ENCODE measurements at places on chromosomes 3 and 15.

DNA sequence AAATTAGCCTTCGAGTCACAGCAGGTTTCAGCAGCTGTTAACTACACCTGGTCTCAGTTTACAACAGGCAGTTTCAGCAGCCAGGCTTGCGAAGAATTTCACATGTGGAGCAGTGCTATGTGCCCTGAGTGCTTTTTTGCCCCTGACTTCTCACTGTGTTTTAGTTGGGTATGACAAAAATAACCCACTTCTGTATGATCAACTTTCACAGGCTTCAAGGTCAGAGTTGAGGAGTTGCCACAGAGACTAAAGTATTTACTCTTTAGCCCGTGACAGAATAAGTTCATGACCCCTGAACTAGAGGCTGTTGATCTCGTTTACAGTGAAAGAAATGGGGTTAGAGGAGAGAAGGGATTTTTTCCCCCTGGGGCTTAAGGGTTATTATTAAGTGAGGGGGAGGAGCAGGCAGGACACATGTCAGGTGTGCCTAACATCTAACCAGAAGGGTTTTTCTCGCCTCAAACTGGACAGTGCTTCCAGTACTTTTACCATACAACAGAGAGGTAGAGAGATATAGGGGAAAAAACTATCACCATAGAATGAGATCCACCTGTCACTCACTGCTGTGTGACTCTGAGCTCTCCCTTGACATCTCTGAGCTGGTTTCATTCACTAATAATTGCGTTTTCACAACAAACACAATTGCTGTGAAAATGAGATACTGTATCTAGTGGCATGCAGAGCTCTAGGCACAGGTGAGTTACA lies 14.0 kb upstream of the TOPBP1 start:
- DNase-seq: no peak

DNA sequence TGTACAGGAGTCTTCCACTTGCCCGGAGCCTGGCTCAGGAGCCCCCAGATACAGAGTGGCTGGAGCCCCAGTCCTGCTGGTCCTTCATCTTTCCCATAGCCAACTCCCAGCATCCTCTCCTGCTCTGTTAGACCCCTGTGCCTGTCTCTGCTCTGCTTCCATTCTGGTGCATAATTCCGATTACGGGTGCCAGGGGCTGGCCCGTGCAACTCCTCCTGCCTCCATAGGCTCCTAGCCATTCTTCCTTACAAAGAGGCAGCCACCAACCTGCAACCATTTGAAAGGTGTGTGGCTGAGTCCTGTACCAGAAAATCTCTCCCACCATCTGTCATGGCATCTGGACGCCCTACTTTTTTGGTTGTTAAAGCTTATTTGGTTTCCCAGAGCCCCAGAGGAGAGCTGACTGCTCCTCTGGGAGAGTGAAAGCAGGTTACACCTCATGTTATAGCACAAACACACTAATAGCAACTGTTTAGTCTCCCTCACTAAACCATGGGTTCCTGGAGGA lies 5.2 kb upstream of the RAD18 start:
- no peak for DNase-seq

GRCh38 chr15:75307778-75308390 lies 25.2 kb downstream of the GOLGA6D start:
- DNase-seq: no peak

- no peak for DNase-seq
Measured at GRCh38 chr3:29686889-29687592, 406.2 kb downstream of the RBMS3 start.

GRCh38 chr3:161644891-161645635 lies 148.5 kb downstream of the OTOL1 start:
- no peak for DNase-seq

GRCh38 chr3:186807231-186807630 lies 949 bp upstream of the RFC4 start:
- no peak for DNase-seq

DNA sequence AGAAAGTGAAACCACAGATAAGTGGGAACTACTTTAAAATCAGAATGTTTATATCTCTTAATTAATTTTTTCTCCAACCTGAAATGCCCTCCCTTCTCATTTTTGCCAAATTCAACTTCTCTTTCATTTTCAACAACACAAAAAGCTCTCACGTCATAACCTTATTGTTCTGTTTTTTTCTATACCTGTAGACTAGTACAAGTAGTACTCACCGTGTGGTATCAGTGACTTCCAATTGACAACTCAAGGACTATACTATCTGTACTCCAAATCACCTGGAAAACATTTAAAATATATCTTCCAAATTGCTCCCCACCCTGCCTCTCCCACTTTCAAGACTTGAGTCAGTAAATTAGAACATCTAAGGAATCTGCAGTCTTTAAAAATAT lies 72.8 kb upstream of the ZNF280D start:
- DNase-seq: no peak

DNA sequence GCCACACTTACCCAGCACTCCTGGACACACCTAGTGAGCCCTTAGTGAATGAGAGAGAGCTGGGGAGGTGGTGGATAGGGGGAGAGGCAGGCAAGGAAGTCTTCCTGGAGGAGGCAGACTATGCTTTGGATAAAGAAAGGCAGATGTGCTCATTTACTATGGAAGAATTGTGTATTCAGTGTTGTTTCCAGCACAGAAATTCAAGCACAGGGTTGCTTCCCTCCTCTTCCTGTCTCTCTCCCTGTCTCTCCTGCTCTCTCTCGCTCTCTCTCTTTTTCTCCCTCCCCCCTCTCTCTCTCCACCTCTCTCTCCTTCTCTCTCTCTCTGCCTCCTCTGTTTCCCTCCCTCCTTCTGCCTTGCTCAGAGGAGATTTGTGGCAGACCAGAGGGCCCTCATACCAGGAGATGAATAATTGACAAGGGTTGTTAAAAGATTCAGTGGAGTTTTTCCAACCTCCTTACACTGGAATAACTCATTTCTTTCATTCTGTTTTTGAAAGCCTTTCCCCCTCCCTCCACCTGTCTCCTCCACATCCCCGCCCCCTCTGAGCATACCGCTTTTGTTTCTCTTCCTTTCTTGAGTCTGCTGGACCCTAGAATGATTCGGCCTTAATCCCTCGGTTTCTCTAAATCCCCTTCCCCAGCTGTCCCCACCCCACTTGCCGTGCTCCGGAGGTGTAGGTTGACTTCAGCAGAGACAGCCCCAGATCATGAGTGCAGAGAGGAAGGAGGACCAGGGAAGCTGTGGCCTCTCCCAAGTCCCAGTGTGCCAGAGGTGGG lies 65.6 kb downstream of the CCDC33 start:
- no peak for DNase-seq

- no peak for DNase-seq
Measured at GRCh38 chr15:38225381-38225780, 27.3 kb upstream of the SPRED1 start.

- no peak for DNase-seq
Measured at GRCh38 chr15:31402511-31403056, 75.9 kb downstream of the KLF13 start.

GRCh38 chr3:52620580-52620979 lies 65.1 kb downstream of the PBRM1 start:
- DNase-seq: no peak

- no peak for DNase-seq
Measured at GRCh38 chr3:151330379-151330778, 1.0 kb upstream of the P2RY13 start.

DNA sequence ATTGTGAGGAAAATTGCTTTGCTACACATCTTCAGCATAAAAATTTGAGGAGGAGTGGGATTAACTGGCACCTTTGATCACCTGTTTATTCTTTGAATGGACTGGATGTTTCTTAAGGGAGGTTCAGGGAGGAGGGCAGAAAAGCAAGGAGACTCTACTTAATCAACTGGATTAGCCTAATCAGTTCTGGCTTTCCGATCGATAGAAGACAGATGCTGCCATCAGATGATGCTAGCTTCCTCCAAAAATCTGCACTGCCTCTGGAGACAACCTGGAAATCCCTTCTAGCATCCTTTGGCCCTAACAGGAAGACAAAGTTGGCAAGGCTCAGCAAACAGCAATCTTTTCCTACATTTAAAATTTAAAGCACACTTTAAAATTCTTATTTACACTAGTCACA lies 197.8 kb downstream of the EBLN2 start:
- no peak for DNase-seq

- DNase-seq: no peak
Measured at GRCh38 chr15:67054676-67055075, 10.7 kb upstream of the SMAD3 start.

DNA sequence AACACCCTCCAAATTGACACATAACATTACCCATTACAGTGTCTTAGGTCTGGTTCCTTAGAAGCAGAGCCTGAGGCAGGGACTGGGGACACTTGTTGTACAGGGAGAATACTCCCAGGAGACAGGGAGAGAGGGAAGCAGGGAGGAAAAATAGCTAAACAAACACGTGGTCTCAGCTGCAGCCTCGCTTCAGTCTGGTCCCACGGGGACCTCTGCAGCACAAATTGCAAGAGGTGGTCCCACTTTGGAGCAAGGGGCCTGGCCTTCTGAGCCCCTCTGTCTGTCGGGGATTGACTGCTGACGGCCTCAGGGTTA lies 25.0 kb upstream of the PLA2G4D start:
- DNase-seq: no peak

DNA sequence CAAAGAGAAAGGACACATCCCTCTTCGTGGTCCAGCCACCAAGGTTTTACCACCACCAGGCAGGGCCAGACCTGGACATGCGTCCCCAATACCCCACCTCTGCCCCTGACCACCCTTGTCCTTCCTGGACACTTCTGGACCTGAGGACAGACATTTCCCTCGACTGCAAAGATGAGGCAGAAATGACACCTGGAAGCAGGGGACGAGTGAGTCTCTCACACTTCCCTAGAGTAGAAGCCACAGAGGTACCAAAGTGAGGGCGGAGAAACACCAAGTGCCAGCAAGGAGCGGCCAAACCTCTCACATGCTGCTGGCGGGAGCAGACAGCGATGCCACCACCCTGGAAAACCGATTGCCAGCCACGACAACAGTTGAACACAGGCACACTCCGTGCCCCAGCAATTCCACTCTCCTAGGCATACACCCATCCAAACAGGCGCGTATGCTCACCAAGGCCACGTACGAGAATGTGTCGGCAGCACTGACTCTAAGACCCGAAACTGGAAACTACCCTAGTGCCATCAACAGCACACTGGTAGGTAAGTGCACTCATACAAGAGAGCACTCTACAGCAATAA lies 207.0 kb upstream of the NSMCE3 start:
- no peak for DNase-seq

- DNase-seq: no peak
Measured at GRCh38 chr3:152738656-152739055, 96.3 kb upstream of the P2RY1 start.

DNA sequence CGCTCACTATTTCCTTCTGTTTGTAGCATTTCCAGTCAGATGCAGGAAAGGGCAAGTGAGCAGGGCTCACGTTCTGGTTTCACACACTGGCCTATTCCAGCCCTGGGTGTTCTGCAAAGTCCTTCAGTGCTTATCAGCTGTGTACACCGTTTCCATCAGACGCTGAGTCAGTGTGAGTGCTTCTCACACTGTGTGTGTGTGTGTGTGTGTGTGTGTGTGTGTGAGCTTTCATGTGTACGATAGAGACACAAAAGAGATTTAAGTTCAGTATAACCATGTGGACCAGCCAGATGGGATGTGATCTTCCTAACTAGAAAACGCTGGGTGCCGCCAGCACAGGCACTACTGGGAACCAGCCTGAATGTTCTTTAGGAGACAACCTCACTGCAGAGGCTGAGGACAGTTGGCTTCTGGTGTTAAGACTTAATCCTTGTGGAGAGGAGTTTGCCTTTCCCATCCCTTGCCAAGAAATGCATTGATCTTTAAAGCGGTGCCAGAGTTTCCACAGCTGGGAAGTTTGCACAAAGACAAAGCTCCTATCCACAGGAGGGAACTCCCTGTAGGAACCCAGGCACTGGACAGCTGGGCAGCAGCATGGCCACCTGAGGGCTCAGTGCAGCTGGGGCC lies 3.9 kb upstream of the CHSY1 start:
- no peak for DNase-seq

DNA sequence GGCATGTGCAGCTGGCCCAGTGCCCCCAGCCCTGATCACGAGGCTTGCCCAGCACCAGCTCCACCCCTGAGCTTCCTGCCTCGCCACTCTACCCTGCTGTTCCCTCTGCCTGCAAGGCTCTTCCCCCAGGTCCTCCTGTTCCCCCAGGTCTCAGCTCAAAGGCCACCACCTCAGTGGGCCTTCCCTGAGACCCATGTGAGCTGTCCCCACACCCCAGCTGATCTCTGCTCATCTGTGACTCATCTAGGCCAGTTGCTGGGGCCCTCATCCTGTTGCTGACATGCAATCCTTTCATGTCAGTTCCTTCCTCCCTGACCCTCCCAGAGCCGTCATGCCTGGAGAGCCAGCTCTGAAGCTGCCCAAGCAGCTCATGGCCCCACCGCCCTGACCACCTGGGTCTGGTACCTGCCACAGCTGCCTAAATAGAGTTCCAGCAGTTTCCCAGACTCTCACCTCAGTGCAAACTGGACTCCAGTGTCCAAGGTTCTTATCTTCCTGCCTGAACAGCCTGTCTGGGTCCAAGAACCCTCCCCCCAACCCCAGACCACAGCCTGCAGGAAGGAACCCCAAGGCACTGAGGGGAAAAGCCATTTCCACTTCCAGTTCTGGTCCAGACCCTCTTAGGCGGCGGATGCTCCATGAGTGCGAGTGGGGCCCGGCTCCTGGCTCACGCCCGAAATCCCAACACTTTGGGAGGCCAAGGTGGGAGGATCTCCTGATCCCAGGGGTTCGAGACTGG lies 116.6 kb upstream of the IQSEC1 start:
- DNase-seq: no peak

DNA sequence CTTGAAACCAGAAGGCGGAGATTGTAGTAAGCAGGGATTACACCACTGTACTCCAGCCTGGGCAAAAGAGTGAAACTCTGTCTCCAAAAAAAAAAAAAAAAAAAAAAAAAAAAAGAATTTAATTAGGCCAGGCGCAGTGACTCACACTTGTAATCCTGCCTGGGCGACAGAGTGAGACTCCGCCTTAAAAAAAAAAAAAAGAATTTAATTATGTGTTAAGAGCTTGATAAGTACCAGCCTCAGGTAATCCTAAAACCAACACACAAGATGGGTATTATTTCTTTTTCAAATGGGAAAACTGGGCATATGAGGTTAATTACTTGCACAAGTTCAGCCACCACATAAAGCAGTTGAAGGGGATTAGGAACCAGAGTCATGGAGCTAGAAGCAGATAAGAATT lies 49.0 kb downstream of the PBRM1 start:
- no peak for DNase-seq

GRCh38 chr3:3714572-3714971 lies 84.7 kb upstream of the LRRN1 start:
- no peak for DNase-seq

- no peak for DNase-seq
Measured at GRCh38 chr3:106534206-106534605, 665.4 kb upstream of the CBLB start.

- DNase-seq: no peak
Measured at GRCh38 chr3:164200053-164200823, 878.1 kb downstream of the SI start.
